Ureter (tissue), 1 donor: ENCODE measurements at places on chromosomes 3 and 15.

- DNase-seq, result no peak
These were observed 129.5 kb downstream of the KCNMB2 start for GRCh38 chr3:178665747-178666146.

DNA sequence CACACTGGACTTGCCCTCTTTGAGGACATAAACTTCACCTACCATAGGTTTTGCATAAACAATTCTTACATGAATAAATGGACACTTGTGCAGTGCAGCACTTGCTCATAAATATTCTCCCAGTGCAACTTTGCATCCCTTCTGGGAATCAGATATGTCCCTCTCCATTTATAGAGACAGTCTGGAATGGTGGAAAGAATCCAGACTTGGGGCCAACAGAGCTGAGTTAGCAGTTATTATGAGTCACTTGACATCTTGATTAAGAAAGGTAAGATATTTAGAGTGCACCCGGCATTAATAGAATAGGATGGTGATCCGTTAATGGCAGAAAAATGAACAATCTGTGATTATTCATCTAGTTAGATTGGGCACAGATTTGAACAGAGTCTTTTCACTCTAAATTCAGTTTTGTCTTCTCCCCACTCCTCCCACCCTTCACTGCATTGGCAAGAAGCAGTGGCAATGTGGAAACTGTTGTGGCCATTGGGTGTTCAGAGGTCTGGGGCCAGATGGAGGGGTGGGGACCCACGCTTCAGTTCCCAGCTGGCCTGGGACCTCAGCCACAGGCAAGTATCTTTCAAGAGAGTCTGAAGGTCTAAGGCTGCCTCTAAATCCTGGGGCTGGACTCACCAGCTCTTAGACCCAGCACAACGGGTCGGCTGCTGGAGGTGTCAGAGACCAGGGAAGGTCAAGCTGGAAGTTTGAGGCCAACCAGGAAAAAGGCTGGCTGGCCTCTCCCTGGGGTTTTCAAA lies 58.9 kb upstream of the KY start:
- no peak for DNase-seq

DNA sequence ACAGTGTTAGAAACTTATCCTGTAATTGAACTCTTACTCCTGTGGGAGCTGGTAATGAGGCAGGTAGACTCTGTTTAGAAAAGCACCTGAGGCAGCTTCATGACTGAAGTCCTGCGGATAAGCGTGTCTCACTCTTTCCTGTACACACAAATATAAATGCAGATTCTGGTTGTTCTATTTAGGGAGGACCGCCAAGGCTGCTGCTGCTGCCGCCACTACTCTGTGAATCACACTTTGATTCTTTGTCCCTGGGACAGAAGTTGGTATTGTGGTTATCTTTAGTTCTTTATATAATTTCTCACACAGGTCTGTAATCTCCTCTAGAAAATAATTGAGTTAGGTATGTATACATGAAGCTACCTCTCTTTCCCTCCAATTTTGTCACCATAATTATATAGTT lies 3.6 kb downstream of the LSAMP start:
- no peak for DNase-seq

- no peak for DNase-seq
These were observed 96.4 kb downstream of the NSUN3 start for GRCh38 chr3:94159062-94159828.

- DNase-seq, result no peak
These were observed 172.4 kb downstream of the PDE8A start for GRCh38 chr15:85154061-85154460.

DNA sequence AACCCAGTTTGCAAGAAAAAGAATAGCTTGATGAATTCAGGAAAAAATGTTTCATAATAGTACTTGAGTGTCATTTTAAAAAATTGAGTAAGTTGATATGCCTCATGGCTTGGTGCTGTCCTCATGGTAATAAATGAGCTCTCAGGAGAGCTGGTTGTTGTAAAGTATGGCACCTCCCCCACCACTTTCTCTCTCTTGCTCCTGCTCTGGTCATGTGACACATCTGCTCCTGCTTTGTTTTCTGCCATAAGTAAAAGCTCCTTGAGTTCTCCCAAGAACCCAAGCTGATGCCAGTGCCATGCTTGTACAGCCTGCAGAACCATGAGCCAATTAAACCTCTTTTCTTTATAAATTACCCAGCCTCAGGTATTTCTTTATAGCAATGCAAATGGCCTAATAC lies 108.8 kb upstream of the CRBN start:
- DNase-seq, result no peak

DNA sequence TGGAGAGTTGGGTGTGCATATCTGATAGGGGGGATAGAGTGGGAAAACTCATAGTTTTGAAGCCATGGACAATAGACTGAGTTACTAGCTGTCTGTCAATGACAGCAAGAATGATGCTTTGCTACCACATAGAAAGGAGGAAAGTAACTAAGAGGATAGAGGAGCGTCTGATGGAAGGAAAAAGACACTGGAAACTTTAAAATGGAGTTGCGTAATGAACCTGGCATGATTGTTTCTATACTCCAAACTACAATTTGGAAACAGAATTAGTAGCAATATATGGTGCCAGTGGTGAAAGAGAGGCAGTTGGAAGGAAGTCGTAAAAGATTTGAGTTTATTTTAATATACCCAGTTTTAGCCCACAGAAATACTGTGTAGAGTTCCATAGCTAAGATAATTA lies 163.6 kb downstream of the TUSC7 start:
- DNase-seq, result no peak

DNA sequence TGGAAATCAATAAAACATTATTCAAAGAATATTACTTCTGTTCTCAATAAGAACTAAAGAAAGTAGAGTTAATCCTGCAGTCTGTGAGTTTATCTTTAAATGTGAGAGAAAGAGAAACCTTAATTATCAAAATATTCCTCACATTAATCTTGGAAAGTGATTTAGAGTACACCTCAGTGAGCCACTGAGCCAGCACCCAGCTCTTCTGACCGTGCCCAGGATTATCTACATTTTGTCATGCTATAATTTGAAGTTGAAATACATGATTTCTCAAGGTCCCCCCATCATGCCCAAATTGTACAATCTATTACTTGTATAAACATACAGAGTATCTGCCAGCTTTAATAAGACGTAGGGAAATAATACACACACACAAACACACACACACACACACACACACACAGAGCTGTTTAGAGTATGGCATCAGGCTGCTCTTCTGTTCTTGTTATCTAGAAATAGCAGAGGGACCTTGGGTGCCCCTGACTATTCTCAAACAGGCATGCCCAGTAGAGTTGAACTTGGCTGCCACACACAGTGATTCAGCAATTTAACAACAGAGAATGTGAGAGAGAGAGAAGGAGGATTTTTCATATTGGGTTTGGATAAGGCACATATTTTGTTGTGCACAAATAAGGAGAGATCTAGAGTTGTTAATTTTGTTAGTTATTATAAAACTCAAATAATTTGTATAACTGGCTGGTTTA lies 74.4 kb downstream of the P2RY1 start:
- DNase-seq, result no peak

- DNase-seq, result no peak
These were observed 57.2 kb downstream of the SH3GL3 start for GRCh38 chr15:83504365-83504764.

DNA sequence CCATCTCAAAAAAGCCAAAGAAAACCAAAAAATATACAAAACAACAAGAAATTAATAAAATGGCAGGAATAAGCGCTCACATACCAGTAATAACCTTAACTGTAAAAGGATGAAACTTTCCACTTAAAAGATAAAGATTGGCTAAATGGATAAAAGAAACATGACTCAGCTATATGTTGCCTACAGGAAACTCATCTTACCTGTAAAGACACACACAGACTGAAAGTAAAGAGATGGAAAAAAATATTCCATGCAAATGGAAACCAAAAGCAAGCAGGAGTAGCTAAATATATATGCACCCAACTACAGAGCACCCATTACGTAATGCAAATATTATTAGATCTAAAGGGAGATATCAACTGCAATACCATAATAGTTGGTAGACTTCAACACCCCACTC lies 49.7 kb downstream of the ADAM10 start:
- DNase-seq, result no peak

DNA sequence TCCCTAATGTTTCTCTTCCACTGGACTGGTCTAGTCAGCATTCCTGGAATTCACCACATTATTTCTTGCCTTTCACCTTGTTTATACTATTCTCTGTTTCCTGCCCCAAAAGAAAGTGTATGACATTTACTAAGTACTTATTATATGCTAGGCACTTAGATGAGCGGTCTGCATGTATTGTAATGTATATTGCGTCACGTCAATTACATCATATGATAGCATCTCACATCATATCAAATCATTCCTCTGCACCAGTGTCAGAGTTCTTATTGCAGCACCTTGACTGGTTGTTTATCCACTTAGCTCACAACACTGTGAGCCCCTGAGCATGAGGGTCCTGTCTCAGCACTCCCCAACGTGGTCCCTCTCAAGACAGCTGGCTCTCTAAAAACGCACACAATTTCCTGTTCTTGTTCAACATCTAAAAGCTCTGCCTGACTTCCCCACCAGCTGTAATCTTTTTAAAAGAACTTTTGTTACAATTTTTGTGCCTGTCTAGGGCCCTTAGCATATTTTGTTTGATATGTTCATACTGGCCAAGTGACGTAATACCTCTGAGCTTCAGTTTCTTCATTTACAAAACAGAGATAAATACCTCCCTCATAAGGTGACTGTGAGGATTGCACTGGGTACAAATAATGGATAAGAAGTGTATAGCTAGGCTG lies 58.8 kb downstream of the ARHGAP31 start:
- no peak for DNase-seq

GRCh38 chr3:13120289-13120927 lies 47.2 kb upstream of the IQSEC1 start:
- DNase-seq, result no peak
